Stimulated activated CD8-positive, alpha-beta memory T cell treated with anti-CD3 and anti-CD28 coated beads, Interleukin-15, amount 100 ng/mL, for 48 hours (primary cell): ENCODE measurements at places on chromosomes 5 and 9.

- DNase-seq = no peak
Measured at GRCh38 chr5:8560776-8561175, 691.8 kb downstream of the MTRR start.

DNA sequence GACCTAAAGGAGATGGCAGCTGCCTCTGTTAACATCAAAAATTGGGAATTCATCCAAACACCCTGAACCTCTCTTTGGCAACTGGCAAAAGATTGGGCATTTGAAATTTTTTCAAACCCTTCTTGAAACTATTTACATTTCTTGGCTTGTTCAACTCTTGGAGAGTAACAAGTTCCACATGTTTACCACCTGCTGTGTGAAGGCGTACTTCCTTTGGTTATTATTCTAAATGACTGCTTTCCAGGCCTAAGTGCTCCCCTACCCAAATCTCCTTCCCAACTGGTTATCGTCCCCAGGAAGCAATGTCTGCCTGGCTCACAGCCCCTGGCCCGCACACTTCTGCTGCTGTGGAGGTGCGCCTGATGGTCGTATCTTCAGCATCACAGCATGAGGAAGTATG lies 422.7 kb downstream of the DMAC1 start:
- no peak for DNase-seq

GRCh38 chr5:19880458-19880857 lies 107.5 kb downstream of the CDH18 start:
- DNase-seq = no peak

DNA sequence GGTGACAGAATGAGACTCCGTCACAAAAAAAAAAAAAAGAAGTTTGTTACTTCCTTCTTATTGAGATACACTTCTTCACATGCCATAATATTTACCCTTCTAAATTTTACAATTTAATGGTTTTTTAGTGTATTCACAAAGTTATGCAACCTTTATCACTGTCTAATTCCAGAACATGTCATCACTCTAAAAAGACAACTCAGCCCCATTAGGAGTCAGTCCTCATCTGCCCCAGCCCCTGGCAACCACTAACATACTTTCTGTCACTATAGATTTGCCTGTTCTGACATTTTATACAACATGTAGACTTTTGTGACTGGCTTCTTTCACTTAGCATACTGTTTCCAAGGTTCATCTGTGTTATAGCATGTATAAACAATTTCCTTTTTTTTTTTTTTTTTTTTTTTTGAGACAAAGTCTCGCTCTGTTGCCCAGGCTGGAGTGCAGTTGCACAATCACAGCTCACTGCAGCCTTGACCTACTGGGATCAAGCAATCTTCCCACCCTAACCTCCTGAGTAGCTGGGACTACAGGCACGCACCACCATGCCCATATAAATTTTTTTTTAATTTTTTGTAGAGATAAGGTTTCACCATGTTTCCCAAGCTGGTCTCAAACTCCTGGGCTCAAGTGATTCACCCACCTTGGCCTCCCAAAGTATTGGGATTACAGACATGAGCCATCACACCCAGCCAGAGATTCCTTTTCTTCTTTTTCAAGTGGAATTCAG lies 18.0 kb downstream of the AQP3 start:
- DNase-seq = no peak

DNA sequence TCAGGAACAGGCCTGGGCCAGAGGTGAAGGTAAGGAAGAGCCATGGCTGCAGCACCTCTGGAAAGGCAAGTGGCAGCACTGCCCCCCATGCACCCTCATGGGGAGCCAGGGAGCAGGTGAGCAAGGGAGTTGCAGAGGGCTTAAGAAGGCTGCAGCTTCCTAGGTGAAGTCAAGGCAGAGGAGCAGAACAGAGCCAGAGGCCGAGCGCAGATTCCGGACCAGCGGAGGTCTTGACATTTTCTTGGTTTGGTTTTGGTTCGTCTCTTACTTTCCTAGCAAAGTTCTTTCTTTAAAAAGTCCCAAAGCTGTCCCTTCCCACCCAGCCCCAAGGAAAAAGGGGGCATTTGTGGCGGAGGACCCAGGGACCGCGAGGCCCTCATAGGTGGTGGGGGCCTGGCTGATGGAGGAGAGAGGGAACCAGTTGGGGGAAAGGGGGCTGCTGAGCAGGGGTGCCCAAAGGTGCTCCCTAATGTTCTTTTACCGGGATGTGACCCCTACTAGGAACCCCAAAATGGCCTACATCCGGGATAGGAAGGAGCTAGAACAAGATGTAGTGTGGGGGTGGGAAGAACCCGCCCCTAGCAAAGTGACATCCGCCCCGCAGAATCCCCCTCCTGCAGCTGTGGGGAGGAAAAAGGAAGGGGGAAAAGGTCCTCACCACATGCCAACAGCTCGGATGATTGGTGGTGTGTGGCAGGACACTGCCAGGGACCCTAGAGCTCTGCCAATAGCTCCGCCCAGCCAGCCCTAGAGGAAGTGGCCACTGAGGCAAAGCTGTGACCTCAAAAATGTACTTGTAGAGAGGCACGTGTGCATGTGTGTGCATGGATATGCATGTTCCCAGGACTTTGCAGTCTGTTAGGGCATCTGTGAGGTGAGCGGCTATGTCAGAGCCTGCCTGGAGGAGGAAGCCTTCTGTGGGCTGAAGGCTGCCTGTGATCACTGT lies 914 bp upstream of the CD72 start:
- peak; percentile 66 for DNase-seq

GRCh38 chr5:163379298-163380155 lies 57.9 kb upstream of the CCNG1 start:
- no peak for DNase-seq

GRCh38 chr5:51214746-51215145 lies 168.5 kb upstream of the ISL1 start:
- DNase-seq = no peak

DNA sequence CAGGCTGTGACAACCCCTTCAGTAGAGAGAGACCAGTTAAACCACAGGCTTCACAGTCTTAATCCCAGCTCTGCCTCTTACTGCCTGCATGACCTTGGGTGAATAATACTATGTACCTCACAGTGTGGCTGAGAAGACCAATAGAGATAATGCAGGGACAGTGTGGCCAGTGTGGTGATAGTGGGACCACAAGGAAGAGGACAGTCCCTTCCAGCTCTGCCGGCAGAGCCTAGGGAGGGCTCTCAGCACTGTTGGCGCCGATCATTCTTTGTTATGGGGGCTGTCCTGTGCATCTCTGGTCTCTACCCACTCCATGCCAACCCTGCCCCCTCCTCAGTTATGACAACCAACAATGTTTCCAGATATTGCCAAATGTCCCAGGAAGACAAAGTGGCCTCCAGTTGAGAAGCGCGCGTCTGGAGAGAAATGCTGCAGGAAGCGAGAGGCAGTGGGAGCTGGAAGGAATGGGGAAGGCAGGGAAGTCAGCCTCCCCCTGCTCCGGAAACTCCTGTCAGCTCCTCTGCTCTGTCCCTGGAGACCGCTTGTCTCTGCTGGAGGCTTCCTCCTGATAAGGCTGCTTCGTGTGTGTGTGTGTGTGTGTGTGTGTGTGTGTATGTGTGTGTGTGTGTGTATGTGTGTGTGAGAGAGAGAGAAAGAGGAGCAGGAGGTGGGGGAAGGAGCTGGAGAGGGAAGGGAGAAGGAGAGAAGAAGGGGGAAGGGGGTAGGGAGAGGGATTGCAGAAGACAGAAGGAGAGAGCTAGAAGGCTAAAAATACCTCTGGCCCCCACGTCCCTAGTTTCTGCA lies 31.8 kb upstream of the FABP6 start:
- DNase-seq = no peak
